Panc1 (cell line): ENCODE measurements at places on chromosomes 6 and 20.

DNA sequence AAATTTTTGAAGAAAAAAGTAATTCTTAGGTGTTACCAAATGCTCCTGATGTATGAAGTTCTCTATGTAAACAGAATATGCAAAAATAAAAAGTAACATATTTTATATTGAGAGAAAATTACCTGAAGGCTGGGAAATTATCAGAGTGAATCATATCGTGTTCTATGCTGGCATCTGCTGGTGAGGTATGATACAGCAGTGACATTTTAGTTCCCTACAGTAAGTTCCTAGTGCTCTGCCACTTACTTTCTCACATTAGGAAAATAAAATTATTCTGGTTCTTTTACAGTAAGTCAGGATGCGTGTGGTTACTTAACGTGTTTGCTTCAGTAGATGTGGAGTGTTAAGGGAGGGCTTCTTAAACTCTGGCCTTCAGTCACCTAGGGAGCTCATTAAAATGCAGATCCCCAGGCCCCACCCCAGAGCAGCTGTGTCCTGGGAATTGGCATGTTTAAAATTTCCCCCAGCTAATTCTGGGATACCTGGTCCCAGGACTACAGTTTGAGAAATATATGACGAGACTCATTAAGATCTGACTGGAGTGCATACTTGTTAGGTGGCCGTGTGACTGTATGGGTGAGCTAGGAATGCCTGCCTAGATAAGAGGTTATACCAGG, 3.2 kb downstream of the ACTR5 start:
- peak; percentile 43 for DNase-seq

DNA sequence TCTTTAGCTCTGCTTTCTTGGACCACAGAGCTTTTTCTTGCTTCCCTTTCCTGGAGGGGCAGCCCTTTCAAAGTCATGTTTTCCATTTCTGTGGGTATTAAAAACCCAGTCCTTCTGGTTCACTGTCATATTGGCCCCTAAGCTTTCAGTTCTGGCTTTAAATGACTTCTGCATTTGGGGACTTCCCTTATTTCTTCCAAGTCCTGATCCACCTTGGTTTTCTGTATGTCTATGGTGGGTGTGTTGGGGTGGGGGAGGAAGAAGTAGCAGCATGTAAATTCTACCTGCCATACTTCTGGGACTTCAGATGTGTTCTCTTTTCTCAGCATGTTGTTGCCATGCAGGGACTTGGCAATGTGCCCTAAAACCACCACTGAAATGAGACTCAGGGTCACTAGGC, 77.1 kb upstream of the EMILIN3 start:
- no peak for DNase-seq

GRCh38 chr6:41713650-41714291, 21.6 kb downstream of the TFEB start:
- DNase-seq = no peak

DNA sequence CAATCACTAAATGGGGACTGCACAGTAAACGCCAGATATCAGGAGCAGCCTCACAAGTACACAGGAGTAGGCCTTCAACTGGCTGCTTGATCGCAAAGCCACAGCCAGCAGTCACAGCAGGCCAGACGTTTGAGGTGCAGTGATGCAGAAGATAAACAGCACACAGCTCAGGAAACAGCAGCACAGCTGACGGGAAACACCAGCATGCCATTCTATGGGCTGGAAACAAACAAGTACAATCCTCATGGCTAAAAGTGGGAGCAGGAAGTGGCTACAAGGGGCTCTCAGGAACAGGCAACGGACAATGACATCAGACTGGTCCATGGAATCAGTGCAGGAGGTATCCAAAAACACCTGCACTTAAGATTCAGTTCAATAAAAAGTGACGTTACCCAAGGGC, 111.0 kb downstream of the DTNBP1 start:
- DNase-seq = no peak

DNA sequence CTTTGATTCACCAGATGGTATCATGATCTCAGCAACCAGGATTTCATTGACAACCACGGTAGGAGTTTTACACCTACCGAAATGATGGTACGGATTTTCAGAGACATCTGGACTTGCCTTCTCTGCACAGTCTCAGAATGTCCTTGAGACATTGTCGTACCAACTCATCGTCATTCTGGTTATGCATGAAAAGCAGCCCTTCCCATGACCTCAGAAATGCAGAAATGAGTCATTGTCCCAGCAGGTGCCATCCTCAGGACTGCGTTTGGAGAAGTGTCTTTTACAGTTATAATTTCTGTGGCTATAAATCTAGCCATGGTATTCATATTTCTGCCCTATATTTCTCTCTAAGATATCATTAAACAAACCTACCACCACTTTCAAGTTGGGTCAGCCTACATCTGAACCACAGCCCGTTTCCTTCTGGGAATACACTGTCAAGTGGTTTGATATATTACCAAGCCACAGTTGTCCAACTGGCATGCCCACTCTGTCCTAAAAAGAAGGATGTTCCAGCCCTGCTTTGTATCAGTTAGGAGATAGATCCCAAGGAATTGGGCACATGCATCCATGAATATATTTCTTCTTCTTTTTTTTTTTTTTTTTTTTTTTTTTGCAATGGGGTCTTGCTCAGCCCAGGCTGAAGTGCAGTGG, 7.5 kb upstream of the BFSP1 start:
- DNase-seq = no peak

DNA sequence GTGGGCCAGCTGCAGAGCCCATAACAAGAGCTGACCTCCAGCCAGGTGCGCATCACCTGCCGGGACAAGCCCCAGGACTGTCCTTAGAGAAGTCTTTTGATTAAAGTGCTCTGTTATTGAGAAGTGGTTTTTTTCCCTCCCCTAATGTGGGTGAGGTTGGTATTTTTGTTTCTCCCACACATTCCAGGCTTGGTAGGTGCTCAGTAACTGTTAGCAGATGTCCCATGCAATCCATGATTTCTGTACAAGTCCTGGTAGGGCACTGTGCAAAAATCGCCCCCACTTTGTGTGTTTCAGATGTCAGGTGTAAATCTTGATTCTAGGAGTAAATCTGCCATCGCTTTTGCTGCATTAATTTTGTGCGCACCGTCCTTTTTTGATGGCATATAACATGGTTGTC, 4.7 kb downstream of the FAM210B start:
- DNase-seq = no peak

DNA sequence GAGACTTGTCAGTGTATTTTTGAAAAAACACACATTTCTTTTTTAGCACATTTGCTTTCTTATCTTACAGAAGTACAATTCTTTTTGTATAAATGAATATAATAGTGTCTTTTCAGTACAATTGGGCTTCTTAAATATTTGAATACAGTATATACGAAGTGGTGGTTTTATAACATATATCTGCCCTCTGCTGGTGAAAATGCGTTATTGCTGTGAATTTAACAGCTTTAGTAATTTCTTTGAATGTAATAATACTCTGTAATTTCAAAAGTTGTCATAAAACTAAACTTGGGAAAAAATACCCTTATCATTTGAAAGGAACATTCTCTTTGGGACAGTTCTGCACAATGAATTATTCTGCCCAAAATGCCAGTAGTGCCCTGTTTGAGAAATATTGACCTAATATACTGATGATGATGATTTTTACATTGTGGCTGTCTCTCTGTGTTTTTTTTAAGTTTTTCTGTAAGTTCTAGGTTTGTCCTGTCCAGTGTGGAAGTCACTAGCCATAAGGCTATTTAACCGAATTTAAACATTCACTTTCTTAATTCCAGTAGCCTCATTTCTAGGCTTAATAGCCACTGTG, 19.0 kb downstream of the SMAP1 start:
- no peak for DNase-seq

DNA sequence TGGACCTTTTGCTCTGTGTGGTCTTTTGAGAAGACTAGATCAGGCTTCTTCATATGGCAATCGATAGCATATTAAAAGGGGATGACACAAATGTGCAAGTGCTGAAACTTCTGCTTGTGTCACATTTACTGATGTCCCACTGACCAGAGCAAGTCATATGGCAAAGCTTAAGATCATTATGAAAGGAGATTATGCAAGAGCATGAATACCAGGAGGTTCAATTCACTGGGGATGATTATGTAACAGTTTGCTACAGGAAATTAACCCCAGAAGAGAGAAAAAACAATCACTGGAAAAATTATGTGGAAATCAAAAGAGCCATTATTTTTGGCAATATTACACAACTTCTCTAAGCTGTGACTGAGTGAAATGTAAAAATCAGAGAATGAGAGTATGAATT, 13.7 kb upstream of the PRDM13 start:
- DNase-seq = no peak

- no peak for DNase-seq
Observed at GRCh38 chr6:46923476-46923875, 1.7 kb upstream of the ADGRF5 start.

DNA sequence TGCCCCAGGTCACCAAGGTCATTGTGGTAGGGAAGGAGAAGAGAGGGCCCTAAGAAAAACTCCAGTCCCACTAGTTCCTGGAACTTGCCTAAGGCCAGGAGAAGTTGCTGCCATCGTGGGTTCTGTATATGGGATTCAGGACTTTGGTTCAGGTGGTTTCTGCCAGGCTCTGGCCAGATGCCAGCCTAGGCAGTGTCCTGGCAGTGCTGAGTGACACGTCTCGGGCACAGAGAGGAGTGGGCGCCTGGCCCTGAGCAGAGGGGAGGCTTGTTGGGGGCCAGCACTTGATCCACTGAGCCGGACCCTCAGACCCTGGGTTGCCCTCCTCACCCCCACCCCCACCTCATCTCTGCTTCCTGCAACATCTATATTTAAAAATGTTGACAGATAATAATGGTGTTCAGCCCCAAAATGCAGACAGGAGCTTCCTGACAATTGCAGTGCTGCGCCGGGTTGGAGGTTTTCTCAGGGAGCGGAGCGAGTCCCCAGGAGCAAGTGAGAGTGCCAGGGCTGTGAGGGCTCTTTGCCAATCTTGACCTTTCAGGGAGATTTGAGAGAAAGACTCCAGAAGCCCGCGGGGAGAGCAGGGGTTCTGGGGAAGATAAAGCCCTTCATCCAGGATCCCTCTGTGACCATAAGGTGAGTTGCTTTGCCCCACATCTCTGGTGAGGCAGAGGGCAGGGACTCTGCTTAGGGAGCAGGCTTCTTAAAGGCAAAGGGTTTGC, 71.9 kb downstream of the PHACTR3 start:
- DNase-seq = no peak

GRCh38 chr6:163565140-163565539, 150.6 kb downstream of the QKI start:
- DNase-seq = no peak

- no peak for DNase-seq
Observed at GRCh38 chr6:13454286-13455221, 32.8 kb downstream of the GFOD1 start.

DNA sequence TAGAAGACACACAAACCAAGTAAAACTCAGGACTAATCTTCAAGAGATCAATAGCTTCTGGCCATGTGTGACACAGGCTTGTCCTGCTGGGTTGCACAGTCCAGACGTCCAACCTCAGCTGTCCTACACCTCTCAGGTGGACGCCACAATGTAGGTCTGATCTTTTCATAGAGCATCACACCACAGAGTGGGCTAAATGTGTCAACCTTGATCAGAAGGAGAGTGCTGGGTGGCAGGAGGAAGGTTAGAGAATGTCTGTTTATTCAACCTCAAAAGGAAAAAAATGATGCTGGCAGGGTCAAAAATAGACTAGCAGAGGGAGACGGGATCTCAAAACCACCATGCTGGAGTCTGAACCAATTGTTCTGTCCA, 41.7 kb downstream of the GFOD1 start:
- DNase-seq = no peak

- DNase-seq = no peak
Observed at GRCh38 chr20:37366743-37367142, 20.8 kb downstream of the SRC start.

GRCh38 chr20:39105551-39105950, 143.4 kb downstream of the DHX35 start:
- DNase-seq = no peak

DNA sequence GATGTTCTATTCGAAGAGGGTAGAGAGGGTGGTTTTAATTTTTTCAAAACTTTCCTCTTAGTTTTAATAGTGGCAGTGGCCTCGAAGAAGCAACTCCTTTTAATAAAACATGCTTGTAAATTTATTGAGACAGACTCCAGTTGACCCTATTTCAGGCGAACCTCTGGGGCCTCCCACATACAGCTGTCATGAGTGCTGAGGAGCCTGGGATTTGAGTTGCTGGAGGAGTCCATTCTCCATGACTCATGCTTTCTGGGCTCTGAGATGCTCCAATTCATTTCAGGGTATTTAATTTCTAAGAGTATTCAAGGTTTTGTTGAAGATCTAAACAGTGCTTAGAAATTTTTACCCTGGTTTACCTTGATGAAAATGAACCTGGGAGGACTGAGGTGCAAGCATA, 580.4 kb downstream of the CBLN4 start:
- no peak for DNase-seq

DNA sequence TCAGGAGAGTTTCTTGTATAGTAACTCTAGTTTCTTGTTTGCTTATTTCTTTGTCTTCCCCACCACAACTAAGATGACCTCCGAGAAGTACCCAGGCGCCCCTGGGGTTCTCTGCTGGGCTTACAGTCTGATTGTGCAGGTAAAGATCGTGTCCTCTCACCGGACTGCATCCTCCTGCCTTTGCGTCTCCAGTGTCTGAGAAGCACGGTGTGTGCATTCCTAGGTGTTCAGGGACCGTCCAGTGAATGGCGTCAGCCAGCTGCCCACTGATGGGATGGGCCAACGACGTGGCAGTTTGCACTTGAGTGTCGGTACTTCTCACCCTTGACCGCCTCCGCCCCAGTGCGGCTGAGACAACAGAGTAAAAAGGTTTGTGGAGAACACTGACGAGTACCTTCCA, 56.0 kb upstream of the NFATC2 start:
- no peak for DNase-seq
